ENCODE measurements at places on chromosomes 5 and 9.
A peak's percentile ranks its signal among the peaks of the same experiment; 100 is the strongest.

- DNase-seq = no peak
These were observed 76.9 kb downstream of the SYK start for GRCh38 chr9:90878562-90878961.

GRCh38 chr9:7665874-7666273, 133.7 kb downstream of the DMAC1 start:
- DNase-seq = no peak

DNA sequence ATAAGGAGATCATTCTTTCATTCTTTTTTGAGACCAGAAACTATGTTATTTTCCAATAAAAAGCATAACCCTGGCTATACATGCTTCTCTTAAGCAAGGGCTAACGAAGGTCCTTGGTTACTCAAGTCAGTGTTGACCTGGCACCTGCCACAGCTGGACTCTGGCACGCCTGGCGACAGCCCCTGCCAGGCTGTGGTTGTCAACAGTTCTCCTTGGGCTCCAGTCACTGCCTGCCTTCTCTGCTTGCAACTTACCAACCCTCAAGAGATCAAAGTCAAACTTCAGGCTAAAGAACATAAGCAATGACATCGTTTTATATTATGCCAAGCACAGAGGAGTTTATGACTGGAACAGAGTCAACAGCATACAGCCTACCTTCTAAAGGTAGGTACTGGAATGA, 61.4 kb upstream of the TBC1D9B start:
- DNase-seq = no peak

DNA sequence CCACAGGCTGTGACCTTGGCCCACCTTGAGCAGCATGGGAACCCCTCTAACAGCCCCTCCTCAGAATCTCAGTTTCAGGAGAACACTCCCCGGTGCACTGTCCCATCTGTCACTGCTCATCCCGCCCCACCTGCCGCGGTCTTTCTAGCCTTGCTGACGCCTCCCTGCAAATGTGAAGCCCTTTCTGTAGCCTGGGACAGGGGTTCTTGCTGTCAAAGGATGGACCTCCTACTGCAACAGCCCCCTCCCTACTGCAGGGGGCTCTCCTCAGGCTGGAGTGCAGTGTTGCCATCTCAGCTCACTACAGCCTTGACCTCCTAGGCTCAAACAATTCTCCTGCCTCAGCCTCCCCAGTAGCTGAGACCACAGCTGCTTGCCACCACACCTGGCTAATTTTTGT, 20.0 kb downstream of the OR2V1 start:
- peak; percentile 2 for DNase-seq

DNA sequence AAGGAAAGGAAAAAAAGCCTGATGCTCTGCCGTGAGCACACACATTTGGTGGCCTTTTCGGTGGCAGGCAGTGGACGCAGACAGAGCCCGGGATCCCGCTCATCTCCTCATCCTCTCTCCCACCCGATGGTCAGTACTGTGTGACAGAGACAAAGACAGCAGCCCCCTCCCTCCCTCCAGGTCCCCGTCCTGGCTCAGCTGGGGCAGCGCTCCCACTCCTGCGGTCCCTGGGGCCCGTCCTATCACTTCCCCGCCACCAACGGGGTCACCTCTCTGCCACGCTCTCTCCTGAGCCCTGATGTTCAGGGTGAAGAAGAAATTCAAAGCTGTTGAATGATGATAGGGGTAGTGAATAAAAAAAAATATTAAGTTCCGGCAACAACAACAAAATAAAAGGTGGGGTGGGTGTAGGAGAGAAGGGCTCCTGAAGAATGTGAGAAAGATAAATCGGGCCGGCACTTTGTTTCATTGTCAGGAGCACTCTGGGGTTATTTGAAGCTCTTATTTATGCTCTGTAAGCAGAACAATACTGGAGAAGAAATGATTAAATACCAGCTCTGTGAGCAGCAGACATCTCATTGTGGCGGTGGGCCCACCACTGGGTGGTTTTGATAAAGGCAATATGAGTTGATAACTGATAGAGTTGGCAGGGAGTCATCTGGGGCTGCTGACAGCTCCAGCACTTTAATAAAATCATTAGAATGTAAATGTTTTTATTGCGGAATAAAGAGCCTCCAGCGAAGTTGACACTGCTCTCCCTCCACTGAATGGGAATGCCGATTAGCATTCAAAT, 417.7 kb downstream of the IRX1 start:
- DNase-seq = no peak

GRCh38 chr9:37953775-37954437, 50.0 kb upstream of the SLC25A51 start:
- DNase-seq = no peak

DNA sequence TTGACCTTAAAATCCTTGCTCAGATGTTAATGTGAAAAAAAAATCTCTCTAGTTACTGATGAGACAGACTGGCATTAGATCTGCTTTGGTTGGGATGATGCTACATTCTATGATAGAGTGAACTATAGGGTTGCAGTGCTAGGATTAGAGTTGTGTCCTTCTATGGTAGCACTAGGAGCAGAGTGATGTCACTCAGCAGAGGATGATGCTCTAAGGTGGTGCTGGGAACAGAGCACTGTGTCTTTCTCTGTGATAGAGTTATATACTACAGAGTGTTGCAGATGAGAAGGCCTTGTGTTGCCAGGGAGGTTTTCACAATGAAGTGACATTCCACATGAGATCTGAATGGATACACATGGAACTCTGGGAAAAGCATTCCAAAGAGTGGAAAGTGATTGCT, 462.3 kb downstream of the CDH12 start:
- no peak for DNase-seq

- DNase-seq = peak; percentile 25
These were observed 409.0 kb downstream of the PRR16 start for GRCh38 chr5:120873083-120873482.

GRCh38 chr9:78601957-78602565, 305.1 kb downstream of the PSAT1 start:
- DNase-seq = peak; percentile 34

GRCh38 chr5:60887746-60888145, 43.7 kb upstream of the ELOVL7 start:
- DNase-seq = no peak

DNA sequence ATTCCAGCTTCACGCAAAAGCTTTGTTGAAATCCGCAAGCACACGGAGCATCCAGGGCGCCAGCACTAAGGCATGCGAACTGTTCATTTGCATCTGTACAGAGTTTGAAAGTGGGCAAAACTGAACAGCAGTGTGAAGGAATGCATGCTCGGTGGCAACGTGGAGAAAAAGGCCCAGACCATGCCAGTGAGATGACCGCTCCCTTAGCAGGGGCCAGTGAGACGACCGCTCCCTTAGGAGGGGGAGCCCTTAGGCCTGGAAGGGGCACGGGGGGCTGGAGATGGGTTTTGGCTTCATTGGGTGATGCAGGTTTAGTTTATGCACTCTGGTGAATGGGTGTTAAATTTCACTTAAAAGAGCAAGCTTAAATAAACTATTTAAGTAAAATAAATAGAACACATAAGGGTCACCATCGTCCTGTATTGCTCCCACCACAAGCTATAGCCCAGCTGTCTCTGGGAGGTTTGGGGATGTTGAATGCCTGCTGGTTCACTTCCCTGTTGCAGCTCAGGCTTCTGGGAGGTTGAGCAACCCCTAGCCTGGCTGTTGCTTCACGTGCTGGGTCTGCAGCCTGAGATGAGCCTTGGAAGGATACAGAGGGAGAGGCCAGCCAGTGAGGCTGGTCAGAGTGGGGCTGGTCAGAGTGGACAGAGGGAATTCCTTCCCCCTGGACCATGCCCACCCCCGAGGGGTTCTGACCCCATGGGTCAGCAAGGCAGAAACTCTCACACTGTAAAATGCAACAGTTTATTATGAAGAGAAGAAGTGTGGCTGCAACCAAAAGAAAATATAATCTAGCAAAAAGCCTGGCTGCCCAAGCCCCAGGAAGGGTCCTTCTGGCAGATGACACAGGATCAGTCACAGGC, 4.6 kb upstream of the FCN1 start:
- peak; percentile 21 for DNase-seq

- peak; percentile 77 for DNase-seq
These were observed 646 bp downstream of the CARNMT1 start for GRCh38 chr9:75027187-75028107.

GRCh38 chr9:11338130-11338529, 725.3 kb upstream of the PTPRD start:
- DNase-seq = no peak

DNA sequence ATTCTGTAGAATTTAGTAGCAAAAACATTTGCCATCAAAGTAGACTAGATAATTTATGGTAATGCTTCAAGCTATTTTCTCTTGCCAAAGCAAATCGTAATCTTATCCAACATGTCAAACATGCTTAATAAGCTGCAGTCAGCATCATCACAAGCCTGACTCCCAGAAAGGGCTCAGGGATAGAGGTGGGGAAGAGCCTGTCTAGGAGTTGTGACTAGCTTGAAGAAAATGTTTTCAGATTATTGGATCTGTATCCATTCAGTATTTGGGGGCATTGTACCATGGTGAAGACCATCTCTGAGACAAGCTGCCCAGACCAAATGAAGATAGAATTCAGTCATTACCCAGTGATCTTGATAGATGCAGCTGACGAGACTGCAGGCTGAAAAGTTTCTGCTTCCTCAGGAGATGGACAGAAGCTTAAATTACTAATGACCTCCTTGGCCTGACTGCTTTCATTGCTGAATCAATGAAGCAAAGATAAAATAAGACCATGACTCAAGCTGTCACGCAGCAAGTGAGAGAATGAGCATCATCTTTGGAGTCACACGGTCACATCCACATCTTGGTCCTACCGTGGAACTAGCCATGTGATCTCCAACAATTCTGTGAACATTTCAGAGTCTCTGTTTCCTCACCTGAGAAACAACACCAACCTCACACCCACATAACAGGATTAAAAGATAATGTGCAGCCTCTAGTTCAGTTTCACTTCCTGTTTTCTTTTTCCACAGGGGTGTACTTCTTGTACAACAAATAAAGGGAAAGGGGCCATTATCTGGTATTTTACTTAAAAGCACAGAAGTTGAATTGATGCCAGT, 9.4 kb downstream of the ERAP2 start:
- no peak for DNase-seq

- peak; percentile 66 for DNase-seq
These were observed 812 bp downstream of the CACFD1 start for GRCh38 chr9:133460405-133461175.

- DNase-seq = no peak
These were observed 132.5 kb upstream of the CHD1 start for GRCh38 chr5:99061299-99061698.

DNA sequence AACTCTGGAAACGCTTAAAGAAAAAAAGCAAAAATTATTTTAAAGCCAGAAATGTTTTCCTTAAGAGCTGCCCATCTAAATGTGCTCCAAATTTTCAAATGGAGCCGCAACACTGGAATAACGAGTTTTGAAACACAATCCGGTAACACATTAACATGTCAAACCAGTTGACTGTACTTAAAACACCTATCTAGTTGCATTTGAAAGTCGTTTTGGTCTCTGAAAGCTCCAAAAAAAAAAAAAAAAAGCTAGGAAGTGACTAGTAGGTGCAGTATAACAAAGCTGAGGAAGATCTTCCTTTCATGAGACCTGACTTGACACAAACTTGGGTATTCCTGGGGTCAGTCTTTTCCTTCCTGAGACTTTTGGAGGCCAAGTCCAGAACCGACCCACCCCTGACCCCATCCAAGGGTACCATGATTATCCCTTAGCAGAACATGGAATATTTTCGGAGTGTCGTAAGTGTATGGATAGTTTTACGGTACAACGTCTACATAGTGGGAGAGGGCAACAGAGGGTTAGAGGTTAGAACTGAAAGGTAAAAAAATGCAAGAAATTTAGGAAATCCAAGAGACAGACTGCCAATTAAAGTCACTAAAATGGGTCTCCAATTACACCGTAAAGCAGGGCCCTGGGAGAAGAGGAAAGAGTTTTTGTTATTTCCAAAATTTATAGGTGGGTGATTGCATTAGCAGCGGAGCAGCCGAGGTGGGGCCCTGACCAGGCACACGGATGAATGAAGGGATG, 812 bp downstream of the CETN3 start:
- peak; percentile 16 for DNase-seq

GRCh38 chr9:133750982-133751649, 13.0 kb upstream of the SARDH start:
- no peak for DNase-seq

- no peak for DNase-seq
These were observed 314.6 kb upstream of the KIF2A start for GRCh38 chr5:61991430-61991829.

DNA sequence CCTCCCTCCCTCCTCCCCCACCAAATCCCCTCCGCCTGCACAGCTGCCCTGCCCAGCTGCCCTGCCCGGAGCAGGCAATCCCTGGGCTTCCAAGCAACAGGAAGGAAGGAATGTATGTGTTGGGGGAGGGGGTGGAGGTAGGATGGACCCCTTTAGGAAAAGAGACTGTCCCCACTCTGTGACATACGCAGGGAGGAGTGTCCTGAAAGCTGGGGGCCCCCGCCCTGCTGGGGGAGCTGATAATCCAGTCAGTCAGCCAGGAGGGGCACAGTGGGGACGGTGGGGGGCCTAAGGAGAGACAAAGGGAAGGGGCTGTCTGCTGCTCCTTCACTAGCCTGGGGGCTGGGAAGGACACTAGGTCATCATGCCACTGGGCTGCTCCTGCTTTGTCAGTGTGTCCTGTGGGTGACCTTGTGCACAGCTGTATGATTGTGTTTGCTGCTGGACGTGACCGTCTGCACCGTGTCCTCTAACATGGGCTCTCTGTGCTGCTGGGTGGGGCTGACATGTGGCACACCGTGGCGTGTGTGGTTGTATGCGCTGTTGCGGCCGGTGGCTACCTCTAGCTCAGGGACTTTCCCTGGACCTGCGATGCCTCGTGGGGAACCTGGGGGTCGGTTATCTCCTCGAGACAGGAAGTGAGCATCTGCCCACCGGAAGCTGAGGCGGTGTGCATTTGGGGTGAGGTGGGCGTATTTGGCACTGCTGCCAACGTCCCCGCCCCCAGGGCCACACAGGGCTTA, 3.0 kb downstream of the N4BP3 start:
- DNase-seq = peak; percentile 65

DNA sequence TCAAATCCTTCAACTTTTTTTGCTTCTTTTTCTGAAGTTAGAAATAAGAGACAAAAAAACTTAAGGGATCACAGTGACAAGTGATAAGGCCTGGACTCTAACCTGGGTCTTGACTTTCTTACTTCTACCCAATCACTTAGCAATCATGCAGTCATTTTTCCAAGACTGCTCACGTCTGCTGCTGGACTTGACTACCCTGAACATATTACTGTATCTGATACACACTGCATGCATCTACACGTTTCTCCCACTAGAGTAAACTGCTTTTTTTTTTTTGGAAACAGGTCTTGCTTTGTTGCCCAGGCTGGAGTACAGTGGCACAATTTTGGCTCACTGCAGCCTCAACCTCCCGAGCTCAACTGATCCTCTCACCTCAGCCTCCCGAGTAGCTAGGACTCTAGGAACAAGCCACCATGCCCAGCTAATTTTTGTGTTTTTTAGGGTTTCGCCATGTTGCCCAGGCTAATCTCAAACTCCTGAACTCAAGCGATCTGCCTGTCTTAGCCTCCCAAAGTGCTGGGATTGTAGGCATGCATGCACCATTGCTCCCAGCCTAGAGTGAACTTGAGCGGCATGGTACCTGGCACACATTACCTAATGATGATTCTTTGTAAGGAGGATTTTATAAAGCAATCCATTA, 7.4 kb downstream of the PLIN2 start:
- DNase-seq = no peak

Data from right hindlimb (tissue), 1 donor.